ENCODE measurements at places on chromosomes 1 and 21.
A peak's percentile ranks its signal among the peaks of the same experiment; 100 is the strongest.

DNA sequence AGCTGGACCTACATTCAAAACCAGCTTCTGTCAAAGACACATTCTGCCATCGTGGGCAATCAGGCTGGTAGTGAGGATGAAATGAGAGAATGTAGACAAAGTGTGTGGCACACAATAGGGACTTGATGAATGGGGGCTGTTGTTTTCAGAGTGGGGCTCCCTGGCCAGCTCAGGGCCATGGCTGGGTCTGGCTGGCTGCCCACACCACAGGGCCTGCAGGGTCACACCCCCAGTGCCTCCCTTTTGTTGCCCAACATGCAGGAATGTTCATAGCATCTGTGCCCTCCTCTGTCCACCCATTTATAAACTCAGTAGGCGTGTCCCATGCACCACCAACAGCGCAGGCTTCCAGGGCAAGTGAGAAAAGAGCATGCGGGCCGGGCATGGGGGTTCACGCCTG, 20.8 kb upstream of the ECE1 start:
- H3K27ac ChIP-seq: no peak overlapping the region
- no peak overlapping the region for H3K4me3 ChIP-seq
- no peaks in the 10 kb centered on the region for H3K36me3 ChIP-seq
- H3K4me1 ChIP-seq: peaks cover 23% of the 10 kb centered on the region
- no peak for DNase-seq

GRCh38 chr21:44723177-44724131, 12.1 kb upstream of the TSPEAR start:
- DNase-seq: peak; percentile 52
- no peak overlapping the region for H3K27ac ChIP-seq
- H3K4me1 ChIP-seq: peaks cover 15% of the 10 kb centered on the region
- H3K4me3 ChIP-seq: no peak overlapping the region
- H3K27me3 ChIP-seq: peaks cover 35% of the 10 kb centered on the region
- no peaks in the 10 kb centered on the region for H3K36me3 ChIP-seq

DNA sequence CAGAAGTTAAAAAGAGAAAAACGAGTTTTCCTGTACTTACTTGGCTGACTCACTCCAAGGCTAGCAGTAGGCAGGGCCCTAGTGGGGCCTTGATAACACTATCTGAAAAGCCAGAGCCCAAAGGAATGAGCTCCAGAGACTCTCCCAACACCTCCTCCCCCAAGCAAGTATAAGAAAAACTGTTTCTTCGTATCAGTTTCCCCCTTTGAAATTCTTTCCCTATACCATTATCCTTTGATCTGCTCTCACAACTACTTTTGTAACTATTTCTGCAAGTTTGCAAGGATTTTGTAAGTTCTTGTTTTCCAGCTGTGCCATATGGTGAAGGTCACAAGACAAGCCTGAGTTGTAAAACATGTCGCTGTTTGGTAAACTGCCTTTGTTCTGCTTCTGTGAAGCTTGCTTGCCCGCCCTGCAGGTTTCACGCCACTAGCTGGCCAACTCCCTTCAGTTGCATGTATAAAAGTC, 36.5 kb upstream of the KCNJ15 start:
- no peak overlapping the region for H3K27ac ChIP-seq
- no peaks in the 10 kb centered on the region for H3K4me1 ChIP-seq
- no peak overlapping the region for H3K4me3 ChIP-seq

DNA sequence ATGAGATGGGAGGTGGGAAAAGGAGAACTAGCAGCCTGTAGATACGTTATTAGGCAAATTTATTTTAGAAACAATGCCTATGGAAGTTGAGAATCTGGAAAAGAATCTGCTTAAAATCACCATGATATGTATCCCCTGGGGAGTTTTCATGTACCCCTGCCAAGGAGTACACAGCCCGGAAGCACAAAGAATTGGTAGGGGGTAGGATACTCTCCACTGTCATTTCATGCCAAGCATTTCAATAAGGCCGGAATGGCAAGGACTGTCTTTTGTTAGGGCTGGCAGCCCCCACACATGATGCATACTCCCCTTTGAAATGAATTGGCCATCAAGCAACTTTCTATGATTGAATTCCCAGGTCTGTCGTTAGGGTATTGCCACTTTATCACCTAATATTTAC, 111.5 kb upstream of the APP start:
- DNase-seq: no peak
- no peak overlapping the region for H3K27ac ChIP-seq
- no peaks in the 10 kb centered on the region for H3K27me3 ChIP-seq
- no peaks in the 10 kb centered on the region for H3K4me1 ChIP-seq
- H3K4me3 ChIP-seq: no peak overlapping the region
- no peaks in the 10 kb centered on the region for H3K36me3 ChIP-seq

DNA sequence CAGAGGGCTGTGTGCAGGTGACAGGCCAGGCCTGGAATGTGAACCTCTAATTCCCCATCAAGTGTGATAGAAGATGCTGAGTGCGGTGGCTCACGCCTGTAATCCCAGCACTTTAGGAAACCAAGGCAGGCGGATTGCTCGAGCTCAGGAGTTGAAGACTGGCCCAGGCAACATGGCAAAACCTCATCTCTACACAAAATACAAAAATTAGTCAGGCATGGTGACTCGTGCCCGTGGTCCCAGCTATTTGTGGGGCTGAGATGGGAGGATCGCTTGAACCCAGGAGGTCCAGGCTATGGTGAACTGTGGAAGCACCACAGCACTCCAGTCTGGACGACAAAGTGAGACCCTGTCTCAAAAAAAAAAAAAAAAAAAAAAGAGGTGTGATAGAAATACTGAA, 40.1 kb upstream of the PUM1 start:
- no peak overlapping the region for H3K27ac ChIP-seq
- no peaks in the 10 kb centered on the region for H3K4me1 ChIP-seq
- no peaks in the 10 kb centered on the region for H3K36me3 ChIP-seq
- no peak overlapping the region for H3K4me3 ChIP-seq
- H3K27me3 ChIP-seq: no peaks in the 10 kb centered on the region

GRCh38 chr1:185561629-185562028, 172.6 kb upstream of the HMCN1 start:
- DNase-seq: peak; percentile 67
- H3K27ac ChIP-seq: no peak overlapping the region
- no peaks in the 10 kb centered on the region for H3K36me3 ChIP-seq
- H3K27me3 ChIP-seq: no peaks in the 10 kb centered on the region
- no peak overlapping the region for H3K4me3 ChIP-seq
